Stimulated activated CD8-positive, alpha-beta memory T cell treated with anti-CD3 and anti-CD28 coated beads, Interleukin-12 subunit alpha, Interleukin-12 subunit beta, amount 100 ng/mL, for 4 hours (primary cell): ENCODE measurements at places on chromosomes 7 and 10.
A peak's percentile ranks its signal among the peaks of the same experiment; 100 is the strongest.

DNA sequence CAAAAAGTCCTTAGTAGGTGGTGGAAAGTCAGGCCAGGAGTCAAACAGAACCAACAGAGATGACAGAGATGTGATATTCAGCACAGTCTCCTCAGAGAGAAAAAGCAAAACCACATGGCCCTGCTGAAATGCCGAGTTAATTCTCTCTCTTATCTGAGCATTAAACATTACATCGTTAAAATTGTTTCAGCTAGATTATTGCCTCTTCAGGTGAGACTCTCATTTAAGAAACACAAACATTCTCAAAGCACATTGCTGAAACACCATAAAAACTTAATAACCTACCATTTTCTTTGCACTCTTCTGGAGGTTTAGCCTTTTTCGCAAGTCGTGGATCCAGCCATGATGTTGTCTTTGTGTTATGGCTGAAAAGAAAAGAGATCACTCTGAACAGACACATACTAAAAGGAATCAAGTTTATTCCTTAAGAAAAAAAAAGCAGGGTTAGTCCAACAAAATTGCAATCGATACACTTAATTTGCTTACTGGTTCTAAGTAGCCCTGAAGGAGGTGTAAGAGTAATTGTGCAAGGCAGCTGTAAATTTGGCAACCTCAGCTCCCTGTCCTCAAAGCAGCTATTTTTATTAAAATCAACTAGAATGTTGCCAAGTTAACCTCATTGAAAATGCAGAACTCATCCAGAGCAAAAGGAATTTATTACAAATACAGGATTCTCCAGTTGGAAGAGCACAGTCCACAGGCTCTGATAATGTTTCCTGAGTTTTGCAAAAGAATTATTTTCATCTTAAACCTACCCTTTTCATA lies 691.1 kb downstream of the PHTF2 start:
- DNase-seq = no peak

- DNase-seq = no peak
Observed at GRCh38 chr10:114708717-114709335, 50.8 kb upstream of the ABLIM1 start.

DNA sequence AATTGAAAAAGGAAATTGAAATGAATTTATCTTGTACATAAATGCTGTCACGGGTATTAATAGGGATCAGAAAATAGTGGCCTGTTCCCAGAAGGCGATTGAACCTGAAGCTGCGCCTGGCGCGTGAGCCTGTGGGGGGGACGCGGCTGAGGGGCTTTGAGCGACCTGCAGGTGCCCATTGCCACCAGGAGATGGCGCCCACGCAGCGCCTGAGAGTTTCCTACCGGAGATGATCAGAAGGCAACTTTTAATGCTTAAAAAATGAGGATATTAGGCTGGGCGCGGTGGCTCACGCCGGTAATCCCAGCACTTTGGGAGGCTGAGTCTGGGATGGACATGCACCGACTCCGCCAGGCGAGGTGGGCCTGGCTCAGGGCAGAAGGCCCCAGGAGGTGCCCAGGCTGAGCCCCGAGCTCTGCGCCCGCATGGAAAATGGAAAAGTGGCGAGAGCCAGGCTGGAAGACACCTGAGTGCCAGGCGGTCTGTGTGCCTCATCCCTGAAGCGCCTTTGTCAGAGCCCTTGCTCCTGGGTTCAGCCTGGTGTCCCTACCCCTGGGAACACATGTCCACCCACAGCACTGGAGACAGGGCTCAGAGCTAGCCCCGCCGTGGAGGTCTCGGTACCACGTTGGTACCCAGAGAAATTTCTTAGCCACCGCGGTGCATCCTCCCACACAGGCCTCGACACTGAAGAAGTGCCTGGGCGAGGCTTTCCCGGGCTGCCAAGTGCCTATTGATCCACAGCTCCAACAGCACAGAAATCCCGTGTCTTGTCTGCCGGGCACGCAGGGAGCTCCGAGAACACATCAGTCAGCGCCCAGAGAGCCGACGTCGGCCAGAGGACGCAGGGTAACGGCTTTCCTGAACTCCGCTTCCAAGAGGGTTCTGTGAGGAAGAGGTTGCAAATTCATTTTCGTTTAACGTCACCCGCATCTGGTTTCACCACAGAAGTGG lies 117.4 kb downstream of the INPP5A start:
- peak; percentile 15 for DNase-seq

DNA sequence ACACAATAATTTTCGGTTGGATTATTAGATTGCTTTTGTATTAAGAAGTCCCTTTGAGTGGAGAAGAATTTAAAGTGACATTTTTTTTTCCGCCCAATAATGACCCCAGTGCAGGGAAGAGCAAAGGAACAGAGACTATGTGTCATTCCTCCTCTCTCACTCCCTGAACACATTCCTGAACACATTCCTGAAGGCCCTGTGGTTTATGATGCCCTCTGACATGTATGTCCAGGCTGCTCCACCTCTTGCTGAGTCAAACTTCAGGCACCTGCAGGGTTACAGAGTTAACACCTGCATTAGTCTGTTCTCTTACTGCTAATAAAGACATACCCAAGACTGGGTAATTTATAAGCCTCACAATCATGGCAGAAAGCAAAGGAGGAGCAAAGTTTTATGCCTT lies 704.0 kb upstream of the LRRN3 start:
- no peak for DNase-seq

DNA sequence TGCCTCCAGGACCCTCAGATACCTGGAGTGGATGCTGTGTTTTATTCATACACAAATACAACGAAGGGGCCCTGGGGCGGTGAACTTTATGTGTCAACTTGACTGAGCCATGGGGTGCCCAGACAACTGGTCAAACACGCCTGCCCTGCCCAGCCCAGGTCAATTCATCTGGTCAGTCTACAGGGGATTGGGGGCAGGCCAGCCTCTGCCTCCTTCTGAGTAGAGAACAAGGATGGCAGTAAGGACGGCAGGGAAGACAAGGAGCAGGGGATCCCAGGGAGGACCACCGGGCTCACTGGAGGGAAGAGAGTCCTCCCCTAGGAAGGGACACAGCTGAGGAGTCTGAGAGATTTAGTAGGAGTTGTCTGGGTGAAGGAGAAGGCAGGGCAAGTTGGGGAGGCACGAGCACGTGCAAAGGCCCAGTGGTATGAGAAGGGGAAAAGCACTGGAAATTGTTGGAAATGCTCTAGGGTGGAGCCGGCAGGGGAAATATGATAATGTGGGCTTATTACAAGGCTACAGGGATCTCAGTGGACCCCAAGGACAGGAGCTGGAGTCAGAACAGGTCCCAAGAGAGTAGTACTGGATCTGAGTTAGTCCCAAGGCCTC lies 63.4 kb downstream of the MYL10 start:
- no peak for DNase-seq

- no peak for DNase-seq
Observed at GRCh38 chr7:138833596-138833995, 35.6 kb upstream of the ATP6V0A4 start.

GRCh38 chr10:3107426-3107961 lies 40.1 kb downstream of the PFKP start:
- DNase-seq = no peak

DNA sequence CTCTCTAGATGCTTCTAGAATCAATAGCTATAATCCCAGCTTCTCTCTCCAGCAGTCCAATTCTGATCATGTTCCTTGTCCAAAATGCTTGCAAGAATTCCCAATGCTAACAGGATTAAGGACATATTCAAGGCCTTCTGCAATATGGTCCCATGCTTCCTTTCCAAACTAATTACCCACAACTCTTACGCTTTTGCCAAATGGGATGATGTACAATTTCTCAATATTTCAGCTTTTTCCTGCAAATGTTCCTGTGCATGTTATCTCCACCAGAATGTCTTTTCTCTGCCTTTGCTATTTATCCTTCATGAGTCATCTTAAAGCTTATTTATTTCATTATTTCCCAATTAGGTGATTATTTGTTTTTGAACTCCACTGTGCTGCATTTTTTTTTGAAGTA lies 556.4 kb downstream of the SORCS1 start:
- DNase-seq = no peak

GRCh38 chr7:3218411-3219225 lies 82.4 kb upstream of the SDK1 start:
- no peak for DNase-seq

DNA sequence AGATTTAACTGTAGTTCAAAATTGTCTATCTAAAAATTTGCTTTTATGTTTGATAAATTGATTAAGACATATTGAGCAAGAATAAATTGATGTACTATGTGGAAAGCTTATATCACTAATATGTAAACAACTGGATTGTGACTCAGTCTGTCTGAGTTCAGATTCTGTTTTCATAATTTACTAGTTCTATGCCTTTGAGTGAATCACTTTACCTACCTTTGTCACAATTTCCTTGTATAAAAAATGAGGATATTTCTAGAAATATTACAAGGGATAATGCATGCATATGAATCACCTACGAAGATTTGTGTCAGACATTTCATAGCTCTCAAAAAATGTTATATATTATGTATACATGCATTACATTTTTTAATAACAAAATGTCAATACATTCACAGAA lies 245.1 kb upstream of the ZWINT start:
- no peak for DNase-seq

DNA sequence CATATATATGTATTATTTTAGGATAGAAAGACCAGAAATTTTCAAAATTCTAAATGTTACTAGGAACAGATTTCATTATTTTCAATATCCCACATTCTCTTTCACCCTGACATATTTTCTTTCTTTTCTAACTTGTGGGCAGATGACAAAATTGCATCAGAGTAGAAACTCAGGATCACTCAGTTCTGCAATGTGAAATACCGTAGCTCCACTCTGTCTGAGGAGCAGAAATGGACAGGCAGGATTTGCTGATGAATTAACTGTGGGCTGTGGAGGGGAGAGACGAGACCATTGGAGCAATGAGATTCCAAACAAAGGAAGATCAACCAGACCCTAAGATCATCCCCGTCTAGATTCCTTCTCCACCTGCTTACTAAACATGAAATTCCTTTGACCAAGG lies 37.0 kb upstream of the SVOPL start:
- DNase-seq = no peak
